ENCODE measurements at places on chromosomes 11 and 22. TPM values are rescaled to one million over a fixed set of nuclear protein-coding genes. Genes with fewer than 3 reads are reported as not detected.

ARHGEF17 gene
- total RNA-seq: 18.2 TPM

SPDYC gene
- 1.2 TPM for total RNA-seq

WNT7B gene
- total RNA-seq: 10.5 TPM

GVQW3 gene
- 4.7 TPM for total RNA-seq

OR10A6 gene
- not detected for total RNA-seq

MPZL2 gene
- total RNA-seq: 16.8 TPM

MAP6 gene
- not detected for total RNA-seq

C11orf52 gene
- 4.6 TPM for total RNA-seq

DCDC1 gene
- 1.5 TPM for total RNA-seq

OR4A47 gene
- not detected for total RNA-seq

SNX15 gene
- 16.8 TPM for total RNA-seq

LPXN gene
- 3.6 TPM for total RNA-seq

NLRP14 gene
- 0.49 TPM for total RNA-seq

MN1 gene
- total RNA-seq: 2.9 TPM

HORMAD2 gene
- total RNA-seq: not detected

GGTLC3 gene
- total RNA-seq: not detected

LYVE1 gene
- total RNA-seq: 0.34 TPM

DEUP1 gene
- total RNA-seq: not detected

MS4A6E gene
- total RNA-seq: not detected

OR51B2 gene
- 17.1 TPM for total RNA-seq

All from HCT116 (cell line).